ENCODE measurements at places on chromosomes 1 and 21.

DNA sequence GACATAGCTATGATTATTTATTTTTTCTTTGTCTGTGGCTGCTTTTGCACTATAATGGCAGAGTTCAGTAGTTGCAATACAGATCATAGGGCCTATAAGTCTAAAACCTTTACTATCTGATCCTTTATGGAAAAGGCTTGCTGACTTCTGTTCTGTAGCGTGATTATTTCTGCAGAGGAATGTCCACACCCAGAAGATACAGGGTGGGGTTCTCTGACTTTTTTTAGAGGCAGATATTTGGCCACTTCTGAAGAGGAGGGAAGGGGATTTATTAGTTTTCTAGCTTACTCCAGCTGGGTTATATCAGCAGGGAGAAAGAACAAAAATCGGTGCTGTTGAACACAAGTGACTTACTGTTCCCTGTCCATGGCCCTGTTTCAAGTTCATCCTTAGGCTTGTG is 97.6 kb downstream of the RPE65 start:
- no peak for DNase-seq

- DNase-seq, result no peak
Observed at GRCh38 chr1:213231795-213232231, 180.8 kb downstream of the RPS6KC1 start.

GRCh38 chr1:55703726-55704363 is 488.7 kb upstream of the USP24 start:
- DNase-seq, result no peak

GRCh38 chr1:226637147-226637935 is 88.8 kb downstream of the STUM start:
- DNase-seq, result no peak

DNA sequence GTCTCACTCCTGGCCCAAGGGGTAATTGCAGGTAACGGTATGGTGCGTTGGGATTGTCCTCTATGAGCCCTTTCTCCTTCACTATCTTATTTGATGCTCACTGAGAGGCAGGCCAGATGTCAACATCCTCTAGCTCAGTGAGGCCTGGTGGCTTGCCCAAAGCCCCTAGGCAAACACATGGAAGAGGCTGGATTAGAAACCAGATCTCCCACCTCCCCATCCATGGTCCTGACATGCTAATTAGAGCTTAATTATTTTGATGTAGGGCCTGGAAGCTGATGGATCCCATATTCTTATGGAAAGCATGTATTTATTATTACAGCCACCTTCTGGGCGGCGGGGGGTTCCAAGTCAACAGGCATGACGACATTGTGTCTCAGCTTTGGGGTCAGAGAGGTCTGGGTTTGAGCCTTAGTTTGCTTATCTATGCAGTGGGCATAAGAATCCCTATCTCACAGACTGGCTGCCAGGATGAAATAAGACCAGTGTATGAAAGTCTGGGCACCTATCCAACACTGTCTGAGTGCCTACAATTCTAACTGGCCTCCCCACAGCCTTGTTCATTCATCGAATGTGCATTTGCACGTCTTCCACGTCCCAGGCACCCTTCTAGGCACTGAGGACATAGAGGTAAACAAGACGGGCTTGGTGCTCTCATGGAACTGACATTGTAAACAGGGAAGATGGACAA is 6.2 kb downstream of the SMPDL3B start:
- no peak for DNase-seq

DNA sequence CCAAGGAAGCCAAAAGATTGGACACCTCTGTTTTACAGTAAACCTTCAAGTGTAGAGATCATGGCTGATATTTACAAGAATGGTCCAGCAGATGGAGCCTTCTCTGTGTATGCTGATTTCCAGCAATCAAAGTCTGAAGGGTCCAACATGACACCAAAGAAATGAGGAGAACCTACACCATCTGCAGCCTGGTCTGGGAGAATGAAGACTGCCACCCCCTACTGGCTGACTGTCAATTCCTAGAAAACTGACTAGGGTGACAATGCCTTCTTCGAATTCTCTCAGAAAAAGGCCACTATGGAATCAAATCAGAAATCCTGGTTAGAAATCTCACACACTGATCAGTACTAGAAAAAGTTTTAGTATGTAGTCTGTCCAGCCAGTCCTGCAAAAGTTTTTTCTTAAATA is 83.3 kb downstream of the CDC42BPA start:
- DNase-seq, result peak; percentile 43

DNA sequence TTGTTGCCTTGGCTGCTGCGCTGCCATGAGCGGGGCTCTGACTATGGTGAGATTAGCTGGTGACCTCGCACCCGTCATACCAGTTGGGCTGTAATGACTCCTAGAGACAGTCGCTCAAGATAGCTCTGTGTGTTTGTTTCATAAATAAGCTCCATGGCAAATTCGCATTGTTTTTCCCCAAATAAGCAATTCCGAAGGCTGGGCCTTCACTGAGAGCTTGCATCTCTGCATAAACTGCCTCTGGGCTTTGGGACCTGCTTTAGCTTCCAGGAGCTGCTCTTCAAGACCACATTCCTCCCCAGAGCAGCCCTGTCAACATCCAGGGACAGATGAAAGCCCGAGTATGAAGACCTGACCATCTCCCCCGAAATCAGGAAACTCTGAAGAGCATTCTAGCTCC is 40.7 kb upstream of the SCCPDH start:
- DNase-seq, result no peak

GRCh38 chr1:214496126-214496525 is 55.3 kb downstream of the PTPN14 start:
- DNase-seq, result no peak

DNA sequence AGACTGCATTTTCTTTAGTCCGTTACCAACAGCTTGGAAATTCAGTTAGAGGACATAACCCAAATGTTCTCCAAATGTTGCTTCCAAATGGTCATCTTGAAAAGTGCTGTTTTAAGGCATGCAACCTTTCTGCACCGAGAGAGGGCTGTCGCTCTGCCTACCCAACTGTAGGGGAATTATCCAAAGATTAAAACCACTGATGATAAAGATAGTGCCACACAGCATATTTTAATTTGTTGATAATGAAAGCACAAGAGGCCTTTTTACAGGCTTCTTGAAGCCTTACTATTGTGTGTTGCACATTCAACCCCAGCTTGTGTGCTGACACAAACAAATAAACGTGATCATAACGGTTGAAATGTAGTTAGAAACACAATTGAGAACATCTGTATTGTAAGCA is 121.5 kb downstream of the LMO4 start:
- no peak for DNase-seq

DNA sequence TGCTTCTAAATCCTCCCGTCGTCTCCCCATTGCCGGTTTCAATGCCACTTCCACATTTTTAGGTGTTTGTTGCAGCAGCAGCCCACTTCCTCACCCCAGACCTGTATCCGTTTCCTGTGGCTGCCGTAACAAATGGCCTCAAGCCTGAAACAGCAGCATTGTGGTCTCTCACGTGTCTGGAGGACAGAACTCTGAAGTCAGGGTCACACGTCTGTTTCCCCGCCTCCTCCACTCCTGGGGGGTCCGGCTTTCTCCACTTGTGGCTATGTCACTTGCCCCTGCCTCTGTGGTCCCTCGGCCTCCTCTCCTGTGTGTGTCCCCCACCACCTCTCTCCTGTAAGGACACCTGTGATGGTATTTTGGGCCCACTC is 21.8 kb downstream of the TRPM2 start:
- peak; percentile 85 for DNase-seq

DNA sequence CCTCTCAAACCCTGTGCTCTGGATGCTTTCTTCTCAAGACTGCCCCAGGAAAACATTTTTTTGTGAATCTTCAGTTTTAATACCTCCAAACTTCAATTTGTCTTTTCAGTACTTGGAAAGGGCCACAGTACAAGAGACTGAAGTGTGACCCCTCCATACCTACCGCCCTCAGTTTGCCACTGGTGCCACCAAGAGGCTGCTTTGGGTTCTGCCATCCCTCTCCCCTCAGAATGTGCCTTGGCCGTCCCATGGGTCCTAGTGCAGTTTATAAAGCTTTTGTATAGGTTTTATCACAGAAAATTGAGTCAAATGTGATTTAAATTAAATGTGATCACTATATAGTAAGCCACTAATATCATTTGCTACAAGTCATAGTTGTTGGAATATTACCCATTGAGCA is 60.8 kb upstream of the PGD start:
- DNase-seq, result peak; percentile 42

DNA sequence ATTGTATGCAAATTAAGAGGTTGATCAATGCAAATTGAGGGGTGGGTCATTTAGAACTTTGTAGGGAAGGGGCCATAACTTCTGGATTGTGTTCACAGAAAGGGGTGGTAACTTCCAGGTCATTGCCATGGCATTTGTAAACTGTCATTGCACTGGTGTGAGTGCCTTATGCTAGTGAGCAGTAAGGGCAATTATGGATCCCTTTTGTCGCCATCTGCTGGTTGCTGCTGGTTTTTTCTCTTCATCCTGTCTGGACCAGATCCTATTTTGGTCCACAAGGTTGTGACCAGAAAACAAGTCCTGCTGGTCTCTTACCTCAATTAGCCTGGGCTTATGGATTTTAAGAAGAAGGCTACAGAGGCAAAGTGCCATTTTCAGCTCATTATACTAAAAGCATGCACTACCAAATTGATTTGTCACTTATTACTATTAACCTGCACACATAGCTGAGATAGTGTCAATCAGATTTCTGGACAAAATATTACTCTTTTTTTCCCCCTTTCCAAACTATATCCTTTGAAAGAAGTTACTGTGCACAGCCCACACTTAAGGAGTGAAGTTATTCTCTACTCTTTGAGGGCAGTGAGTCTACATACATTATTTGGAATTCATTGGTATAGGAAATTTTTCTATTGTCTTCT is 196.2 kb downstream of the ZC3H11B start:
- DNase-seq, result peak; percentile 80

DNA sequence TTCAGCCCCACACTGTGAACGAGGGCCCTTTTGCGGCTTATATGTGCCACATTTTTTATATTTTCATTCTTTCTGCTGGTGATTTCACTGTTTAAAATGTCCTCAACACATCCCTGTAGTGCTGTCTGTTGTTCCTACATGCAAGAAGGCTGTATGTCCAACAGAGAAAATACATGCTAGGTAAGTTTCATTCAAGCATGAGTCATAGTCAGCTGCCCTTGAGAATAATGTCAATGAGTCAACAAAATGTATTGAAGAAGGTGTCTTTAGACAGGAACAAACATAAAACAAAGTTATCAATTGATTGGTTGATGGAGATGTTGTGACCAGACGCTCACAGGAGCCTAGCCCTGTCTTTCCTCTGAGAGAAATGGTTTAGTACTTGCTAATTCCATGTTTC is 553.4 kb downstream of the PLPP3 start:
- no peak for DNase-seq

DNA sequence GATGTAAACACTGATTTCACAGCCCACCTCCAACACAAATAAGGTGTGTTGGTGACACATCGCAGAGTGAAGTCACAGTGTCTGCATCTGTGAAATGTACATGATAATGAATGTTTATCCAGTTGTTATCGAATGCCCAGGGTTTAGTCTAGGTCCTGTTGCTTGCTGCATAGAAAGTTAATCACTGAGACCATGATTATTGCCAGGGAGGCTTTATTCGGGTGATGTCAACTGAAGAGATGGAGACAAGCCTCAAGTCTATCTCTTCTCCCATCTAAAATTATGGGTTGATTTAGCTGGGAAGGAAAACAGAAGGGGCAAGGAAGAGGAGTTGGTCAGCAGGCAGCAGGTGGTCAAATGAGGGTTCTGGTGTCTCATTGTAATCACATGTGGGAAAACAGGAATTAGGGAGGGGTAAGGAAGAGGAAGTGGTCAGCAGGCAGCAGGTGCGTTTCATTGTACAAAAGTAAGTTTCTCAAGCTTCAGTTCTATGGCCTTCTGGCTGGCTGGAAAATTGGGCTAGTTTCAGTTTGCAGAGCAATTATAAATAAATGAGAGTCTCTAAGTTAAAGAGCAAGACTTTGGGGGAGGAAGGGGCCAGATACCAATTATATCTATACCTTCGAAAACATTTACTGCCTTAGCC is 146.3 kb upstream of the DNAH14 start:
- DNase-seq, result no peak

GRCh38 chr21:15520811-15521643 is 208.8 kb upstream of the USP25 start:
- no peak for DNase-seq
